ENCODE measurements at places on chromosomes 11 and 22.

DNA sequence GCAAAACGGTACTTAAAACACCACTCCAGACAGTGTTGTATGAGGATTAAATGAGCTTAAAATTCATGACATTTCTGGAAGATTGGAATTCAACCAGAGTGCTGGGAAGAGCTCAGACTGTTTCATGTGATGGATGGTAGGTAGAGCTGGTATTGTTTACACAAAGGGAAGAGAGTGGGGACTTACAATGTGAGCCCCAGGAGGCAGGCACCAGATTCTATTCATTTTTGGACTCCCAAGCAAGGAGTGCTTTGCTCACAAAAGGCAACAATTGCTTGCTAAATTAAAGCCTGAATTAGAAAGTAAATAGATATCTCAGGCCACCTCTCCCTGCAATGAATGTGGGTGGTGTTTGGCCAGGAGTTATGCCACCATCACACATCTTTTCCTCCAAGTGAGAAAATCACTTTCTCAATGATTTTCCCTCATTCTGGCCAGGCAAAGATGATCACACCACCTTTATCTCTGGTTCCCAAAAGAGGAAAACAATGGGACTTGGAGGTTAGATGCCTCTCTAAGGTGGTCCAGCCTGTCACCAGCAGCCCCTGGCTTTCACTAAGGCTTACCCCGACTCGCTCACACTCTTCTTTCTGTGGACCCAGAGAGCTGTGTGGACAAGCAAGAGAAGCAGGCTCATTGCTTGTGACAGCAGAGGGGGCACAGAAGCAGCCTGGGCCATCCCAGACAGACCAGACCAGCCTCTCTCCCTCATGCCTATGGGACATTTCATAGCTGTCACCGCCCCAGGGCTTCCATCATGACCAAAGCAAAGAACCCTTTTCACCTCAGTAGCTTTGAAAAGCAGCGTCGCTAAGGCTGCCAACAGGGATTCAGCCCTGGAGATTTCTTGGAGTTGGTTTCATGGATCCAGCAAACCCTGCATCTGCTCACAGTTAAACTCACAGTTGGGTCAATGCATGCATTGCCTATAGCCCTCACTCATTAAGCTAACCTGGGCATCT, 63.5 kb upstream of the DRD2 start:
- DNase-seq: no peak

- DNase-seq: no peak
Measured at GRCh38 chr22:33521879-33522665, 398.2 kb downstream of the LARGE1 start.

DNA sequence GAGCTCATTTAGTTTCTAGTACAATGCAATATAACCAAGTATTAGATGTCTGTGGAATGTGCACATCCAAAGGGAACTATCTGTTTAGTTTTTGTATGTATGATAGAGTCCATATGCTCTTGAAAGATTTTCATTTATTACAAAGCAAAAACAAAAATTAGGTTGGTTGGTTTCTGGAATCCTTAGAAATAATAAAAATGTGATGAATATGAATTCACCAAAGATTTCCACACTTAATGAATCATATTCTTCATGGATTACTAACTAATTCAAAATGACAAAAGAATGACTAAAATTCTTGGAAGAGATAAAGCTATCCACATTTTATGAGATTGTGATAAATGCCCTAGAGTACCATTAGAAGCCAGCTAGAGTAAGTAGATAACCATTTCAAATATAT, 261.1 kb downstream of the SBF2 start:
- DNase-seq: no peak

DNA sequence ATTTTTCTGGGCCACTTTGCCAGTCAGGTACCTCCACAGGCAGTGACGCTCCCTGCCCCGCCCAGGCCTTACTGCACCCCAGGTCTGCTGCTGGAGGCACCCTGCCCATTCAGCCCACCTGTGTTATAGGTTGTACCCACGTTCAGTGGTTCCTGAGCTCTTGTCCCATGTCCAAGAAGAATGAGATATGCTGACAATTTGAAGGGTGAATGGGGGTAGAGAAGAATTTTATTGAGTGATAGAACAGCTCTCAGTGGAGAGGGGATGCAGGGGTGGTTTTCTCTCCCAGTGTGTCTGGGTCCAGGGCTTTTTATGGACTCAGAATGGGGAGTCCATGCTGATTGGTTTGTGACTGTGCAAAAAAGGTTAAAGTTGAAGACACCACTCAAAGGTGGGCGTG, 149.7 kb downstream of the LDLRAD3 start:
- DNase-seq: no peak

- DNase-seq: no peak
Measured at GRCh38 chr11:13105237-13105844, 96.2 kb downstream of the RASSF10 start.
